ENCODE measurements at places on chromosomes 2 and 18. TPM values are rescaled to one million over a fixed set of nuclear protein-coding genes. Genes with fewer than 3 reads are reported as not detected.

GRCh38 chr2:233593201-233593600 lies 24.2 kb upstream of the UGT1A8 start:
- no peaks in the 10 kb centered on the region for H3K4me1 ChIP-seq
- no peak overlapping the region for H3K4me3 ChIP-seq
- no peaks in the 10 kb centered on the region for H3K27me3 ChIP-seq
- DNase-seq = no peak
- no peaks in the 10 kb centered on the region for H3K36me3 ChIP-seq

DNA sequence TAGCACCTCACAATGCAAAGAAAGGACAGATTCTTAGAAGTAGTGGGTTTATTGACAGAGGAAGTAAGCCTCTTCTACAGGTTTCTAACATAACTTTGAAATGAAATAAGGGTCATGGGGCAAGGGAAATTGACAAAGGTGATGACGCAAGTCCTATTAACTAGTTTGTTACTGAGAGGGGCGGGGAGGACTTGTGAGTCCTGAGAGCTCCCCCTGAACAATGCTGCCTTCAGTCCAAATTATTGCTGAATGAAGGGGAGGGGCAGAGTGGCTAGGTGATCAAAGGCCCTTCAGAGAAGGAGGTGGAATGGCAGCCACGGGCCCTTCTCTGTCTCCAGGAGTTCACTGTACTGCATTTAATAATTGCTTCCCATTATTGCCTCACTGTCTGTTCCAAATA lies 390.0 kb downstream of the MEIS1 start:
- H3K36me3 ChIP-seq = no peaks in the 10 kb centered on the region
- H3K4me3 ChIP-seq = no peak overlapping the region
- H3K4me1 ChIP-seq = no peaks in the 10 kb centered on the region
- no peaks in the 10 kb centered on the region for H3K27me3 ChIP-seq

DNA sequence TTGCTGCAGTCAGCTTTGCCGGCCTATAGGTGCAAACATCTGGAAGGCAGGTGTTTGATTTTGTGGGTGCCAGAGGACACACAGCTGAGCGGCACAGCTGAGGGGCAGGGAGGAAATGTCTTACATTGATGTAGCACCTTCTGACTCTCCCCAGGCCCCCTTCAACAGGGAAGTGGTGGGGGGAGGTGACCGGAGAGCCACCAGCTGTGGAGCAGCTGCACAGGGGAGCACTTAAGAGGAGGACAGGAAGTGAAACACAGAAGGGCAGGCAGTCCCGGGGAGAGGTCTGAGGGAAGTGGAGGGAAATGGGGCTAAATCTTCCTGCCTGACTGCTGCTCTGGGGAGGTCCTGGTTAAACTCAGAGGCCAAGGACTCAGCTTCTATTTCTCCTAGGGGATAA lies 409.1 kb downstream of the TNS1 start:
- no peaks in the 10 kb centered on the region for H3K27me3 ChIP-seq
- H3K4me3 ChIP-seq = no peak overlapping the region
- no peaks in the 10 kb centered on the region for H3K4me1 ChIP-seq
- peaks cover 3% of the 10 kb centered on the region for H3K36me3 ChIP-seq
- no peak for DNase-seq

- H3K27ac ChIP-seq = no peak overlapping the region
- DNase-seq = no peak
- H3K4me1 ChIP-seq = peaks cover 9% of the 10 kb centered on the region
- no peaks in the 10 kb centered on the region for H3K36me3 ChIP-seq
- H3K4me3 ChIP-seq = peak overlapping the region; percentile 64
- peaks cover 14% of the 10 kb centered on the region for H3K27me3 ChIP-seq
Measured at GRCh38 chr2:169363560-169364150, 1.3 kb upstream of the LRP2 start.

GRCh38 chr18:55529581-55529980 lies 58.4 kb downstream of the TCF4 start:
- no peaks in the 10 kb centered on the region for H3K27me3 ChIP-seq
- H3K4me1 ChIP-seq = no peaks in the 10 kb centered on the region
- DNase-seq = no peak
- H3K4me3 ChIP-seq = no peak overlapping the region
- H3K36me3 ChIP-seq = no peaks in the 10 kb centered on the region

DNA sequence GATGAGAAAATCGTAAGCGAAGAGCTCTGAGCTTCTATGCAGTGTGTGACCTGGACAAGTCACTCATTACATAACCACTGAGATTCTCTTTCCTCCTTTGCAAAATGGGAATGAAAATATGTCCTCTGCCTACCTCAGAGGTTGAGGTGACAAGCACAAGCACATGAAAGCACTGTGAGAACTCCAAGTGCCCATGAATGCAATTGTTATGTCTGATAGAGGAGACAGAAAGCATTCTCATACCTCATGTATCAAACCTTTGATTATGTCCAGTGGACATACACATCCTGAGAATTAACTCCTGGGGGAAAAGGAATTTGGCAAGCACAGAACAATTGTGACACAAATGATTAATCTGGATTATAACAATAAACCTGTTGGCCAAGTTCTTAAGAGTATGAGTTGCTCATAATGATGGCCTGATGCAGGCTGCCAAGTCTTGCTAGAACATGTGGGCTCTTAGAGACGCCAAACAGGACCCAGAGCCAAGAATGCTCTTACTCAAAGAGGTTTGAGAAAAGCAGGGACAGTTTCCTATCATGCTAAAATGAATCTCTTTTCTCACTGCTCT lies 8.5 kb upstream of the RMDN2 start:
- H3K27ac ChIP-seq = no peak overlapping the region
- DNase-seq = no peak
- H3K36me3 ChIP-seq = no peaks in the 10 kb centered on the region
- H3K27me3 ChIP-seq = no peaks in the 10 kb centered on the region

DNA sequence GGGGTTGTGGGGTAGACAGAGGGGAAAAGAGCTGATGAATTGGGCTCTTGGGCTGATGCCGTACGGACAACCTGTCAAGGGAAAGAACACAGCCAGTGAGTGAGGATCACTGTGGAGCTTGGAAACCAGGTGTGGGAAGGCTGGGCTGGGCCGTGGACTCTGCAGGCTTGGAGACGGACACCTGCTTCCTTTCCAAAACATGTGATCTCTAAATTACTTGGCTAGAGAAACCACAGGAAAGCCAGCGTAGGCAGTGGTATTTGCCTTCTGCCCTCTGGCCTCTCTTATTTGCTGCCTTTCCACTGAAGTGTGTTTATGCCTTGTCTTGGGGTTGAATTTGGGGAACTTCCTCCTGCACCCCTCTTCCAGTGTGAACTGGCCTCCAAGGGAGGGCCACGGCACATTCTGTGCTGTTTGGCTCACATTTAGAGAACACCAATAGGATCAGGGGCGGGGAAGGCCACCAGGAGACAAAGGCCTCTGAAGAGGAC lies 267.7 kb downstream of the PRKCE start:
- no peak overlapping the region for H3K4me3 ChIP-seq
- no peaks in the 10 kb centered on the region for H3K27me3 ChIP-seq
- H3K36me3 ChIP-seq = no peaks in the 10 kb centered on the region
- H3K27ac ChIP-seq = no peak overlapping the region
- H3K4me1 ChIP-seq = no peaks in the 10 kb centered on the region

DNA sequence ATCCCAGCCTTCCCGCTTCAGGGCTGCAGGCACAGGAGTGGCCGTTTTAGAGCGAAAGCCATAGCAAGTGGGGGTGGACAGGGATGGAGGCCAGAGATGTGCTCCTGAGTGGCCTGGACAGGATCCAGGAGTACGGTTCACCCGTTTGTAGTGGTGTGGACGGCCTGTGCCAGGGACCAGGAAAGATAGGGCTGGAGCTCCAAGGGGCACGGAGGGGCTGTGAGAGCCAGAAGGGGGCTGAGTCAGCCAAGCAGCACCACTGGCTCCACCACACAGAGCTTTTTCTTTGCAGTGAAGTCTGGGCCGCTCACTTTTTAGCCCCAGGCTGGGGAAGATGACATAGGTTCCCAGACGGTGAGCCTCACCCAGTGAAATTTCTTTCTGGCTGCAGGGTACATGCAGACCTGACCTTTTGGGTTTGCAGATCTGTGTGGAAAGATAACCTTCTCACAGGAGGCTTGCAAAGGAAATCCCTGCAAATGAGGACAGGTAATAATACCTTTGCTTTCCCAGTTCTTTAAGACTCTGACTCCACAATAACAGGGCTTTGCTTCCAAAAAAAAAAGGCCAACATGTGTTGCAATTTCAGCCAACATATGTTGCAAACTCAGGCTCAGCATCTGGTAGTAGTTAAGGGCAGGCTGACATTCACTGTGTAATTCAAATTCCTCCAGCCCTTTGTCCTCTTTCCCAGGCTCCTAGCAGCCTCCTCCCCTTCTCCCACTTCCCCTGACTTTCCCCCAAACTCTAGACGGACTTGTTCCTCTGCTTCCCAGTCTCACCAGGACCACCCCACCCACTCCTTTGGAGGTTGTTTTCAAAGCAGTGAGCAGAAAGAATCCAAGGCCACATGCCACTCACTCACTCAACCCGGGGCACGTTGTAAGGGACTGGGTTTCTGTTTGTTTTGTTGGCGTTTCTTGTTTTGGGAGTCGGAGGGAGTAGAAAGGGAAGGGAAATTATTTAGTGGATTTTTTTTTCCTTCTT lies 20.3 kb upstream of the LAPTM4A start:
- peak overlapping the region; percentile 3 for H3K4me3 ChIP-seq
- H3K36me3 ChIP-seq = no peaks in the 10 kb centered on the region
- no peaks in the 10 kb centered on the region for H3K27me3 ChIP-seq
- DNase-seq = peak; percentile 75
- H3K4me1 ChIP-seq = no peaks in the 10 kb centered on the region

- no peaks in the 10 kb centered on the region for H3K4me1 ChIP-seq
- H3K27ac ChIP-seq = no peak overlapping the region
- DNase-seq = no peak
- H3K27me3 ChIP-seq = no peaks in the 10 kb centered on the region
Measured at GRCh38 chr18:35444636-35445035, 53.1 kb downstream of the INO80C start.

- H3K36me3 ChIP-seq = no peaks in the 10 kb centered on the region
- no peak overlapping the region for H3K27ac ChIP-seq
- no peaks in the 10 kb centered on the region for H3K4me1 ChIP-seq
Measured at GRCh38 chr18:36468161-36468560, 170.6 kb downstream of the FHOD3 start.

GRCh38 chr18:2880473-2880872 lies 33.7 kb downstream of the EMILIN2 start:
- H3K27me3 ChIP-seq = no peaks in the 10 kb centered on the region
- no peaks in the 10 kb centered on the region for H3K36me3 ChIP-seq
- no peaks in the 10 kb centered on the region for H3K4me1 ChIP-seq

GRCh38 chr2:61978522-61978921 lies 73.0 kb downstream of the COMMD1 start:
- H3K36me3 ChIP-seq = no peaks in the 10 kb centered on the region
- no peak for DNase-seq
- no peaks in the 10 kb centered on the region for H3K4me1 ChIP-seq
- H3K27me3 ChIP-seq = no peaks in the 10 kb centered on the region

DNA sequence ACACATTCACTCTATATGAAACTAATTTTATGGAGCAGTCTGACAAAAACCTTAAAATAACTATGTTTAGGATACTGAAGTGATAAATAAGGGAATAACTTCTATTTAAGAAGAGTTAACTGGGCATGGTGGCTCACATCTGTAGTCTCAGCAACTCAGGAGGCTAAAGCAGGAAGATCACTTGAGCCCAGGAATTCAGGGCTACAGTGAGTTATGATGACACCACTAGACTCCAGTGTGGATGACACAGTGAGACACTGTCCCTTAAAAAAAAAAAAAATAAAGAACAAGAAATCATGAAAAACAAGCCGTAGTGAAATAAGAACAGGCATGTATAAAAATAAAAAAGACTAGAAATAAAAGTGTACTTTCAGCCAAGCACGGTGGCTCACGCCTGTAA lies 82.0 kb downstream of the THADA start:
- peak overlapping the region; percentile 75 for H3K27ac ChIP-seq
- no peaks in the 10 kb centered on the region for H3K27me3 ChIP-seq
- H3K4me3 ChIP-seq = no peak overlapping the region
- peaks cover 50% of the 10 kb centered on the region for H3K4me1 ChIP-seq
- no peak for DNase-seq
- no peaks in the 10 kb centered on the region for H3K36me3 ChIP-seq

DNA sequence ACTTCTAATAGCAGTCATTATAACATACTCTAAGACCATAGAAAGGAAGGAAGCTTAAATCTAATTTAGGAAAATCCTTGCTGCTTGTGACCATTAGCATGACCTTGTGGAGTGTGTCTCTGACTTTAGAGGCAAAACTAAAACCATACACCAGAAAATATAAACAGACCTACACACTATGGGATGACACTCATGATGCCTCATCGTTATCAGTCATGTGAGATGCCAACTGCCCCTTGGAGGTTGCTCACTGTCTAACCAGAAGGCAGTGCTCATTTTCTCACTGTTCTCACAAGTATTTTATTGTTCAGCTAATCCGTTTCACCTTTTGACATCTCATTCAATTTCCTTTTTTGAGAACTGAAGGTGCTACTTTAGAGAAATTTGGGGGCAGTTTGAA lies 376.9 kb downstream of the RND3 start:
- no peak overlapping the region for H3K4me3 ChIP-seq
- H3K4me1 ChIP-seq = no peaks in the 10 kb centered on the region
- no peak overlapping the region for H3K27ac ChIP-seq
- no peaks in the 10 kb centered on the region for H3K36me3 ChIP-seq
- DNase-seq = no peak
- H3K27me3 ChIP-seq = no peaks in the 10 kb centered on the region

GRCh38 chr2:186584053-186584452 lies 5.8 kb upstream of the ITGAV start:
- no peak for DNase-seq
- no peak overlapping the region for H3K4me3 ChIP-seq
- H3K4me1 ChIP-seq = peaks cover 5% of the 10 kb centered on the region
- no peak overlapping the region for H3K27ac ChIP-seq

DNA sequence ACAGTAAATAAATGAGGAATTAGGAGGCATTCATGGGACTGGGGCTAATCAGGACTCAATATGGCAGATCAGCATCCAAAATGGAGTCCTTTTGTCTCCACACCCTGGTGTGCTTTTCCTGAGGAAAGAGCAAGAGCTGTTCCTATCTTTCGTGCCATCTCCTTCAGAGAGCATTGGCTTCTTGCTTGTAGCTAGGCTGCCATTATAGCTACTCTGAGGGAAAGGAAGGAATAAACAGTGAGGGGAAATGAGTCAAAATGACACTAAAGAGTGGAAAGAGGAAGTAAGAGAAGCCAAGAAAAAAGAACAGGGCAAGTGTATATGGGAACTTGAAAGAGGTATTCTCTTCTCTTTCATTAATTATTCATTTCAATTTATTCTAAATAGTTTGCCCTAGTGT lies 8.4 kb upstream of the NMI start:
- no peaks in the 10 kb centered on the region for H3K36me3 ChIP-seq
- H3K27ac ChIP-seq = no peak overlapping the region
- no peaks in the 10 kb centered on the region for H3K27me3 ChIP-seq
- no peak overlapping the region for H3K4me3 ChIP-seq

IHH gene
- not detected for total RNA-seq

MAP3K19 gene
- not detected for total RNA-seq

NGEF gene
- total RNA-seq = 0.43 TPM

ATP8B1 gene
- 30.9 TPM for total RNA-seq

RESP18 gene
- not detected for total RNA-seq

CRYGC gene
- not detected for total RNA-seq

KIF5C gene
- total RNA-seq = 6.2 TPM

TLX2 gene
- not detected for total RNA-seq

GAREM2 gene
- 2.1 TPM for total RNA-seq

Data from ascending aorta (tissue), 2 donors.